ENCODE measurements at places on chromosomes 7 and 10. TPM values are rescaled to one million over a fixed set of nuclear protein-coding genes. Genes with fewer than 3 reads are reported as not detected.

The KLF6 gene
- total RNA-seq, result 21.3 TPM

- no peak for DNase-seq
Observed at GRCh38 chr7:151076863-151077704, 3.5 kb downstream of the FASTK start.

The VSTM4 gene
- 1.8 TPM for total RNA-seq

- DNase-seq, result no peak
Observed at GRCh38 chr10:62694537-62695126, 109.9 kb upstream of the ADO start.

Data from SJSA1 (cell line).